LHCN-M2 (cell line): ENCODE measurements at places on chromosomes 7 and 10.

GRCh38 chr10:103823706-103824272 lies 31.6 kb downstream of the SH3PXD2A start:
- DNase-seq = no peak

DNA sequence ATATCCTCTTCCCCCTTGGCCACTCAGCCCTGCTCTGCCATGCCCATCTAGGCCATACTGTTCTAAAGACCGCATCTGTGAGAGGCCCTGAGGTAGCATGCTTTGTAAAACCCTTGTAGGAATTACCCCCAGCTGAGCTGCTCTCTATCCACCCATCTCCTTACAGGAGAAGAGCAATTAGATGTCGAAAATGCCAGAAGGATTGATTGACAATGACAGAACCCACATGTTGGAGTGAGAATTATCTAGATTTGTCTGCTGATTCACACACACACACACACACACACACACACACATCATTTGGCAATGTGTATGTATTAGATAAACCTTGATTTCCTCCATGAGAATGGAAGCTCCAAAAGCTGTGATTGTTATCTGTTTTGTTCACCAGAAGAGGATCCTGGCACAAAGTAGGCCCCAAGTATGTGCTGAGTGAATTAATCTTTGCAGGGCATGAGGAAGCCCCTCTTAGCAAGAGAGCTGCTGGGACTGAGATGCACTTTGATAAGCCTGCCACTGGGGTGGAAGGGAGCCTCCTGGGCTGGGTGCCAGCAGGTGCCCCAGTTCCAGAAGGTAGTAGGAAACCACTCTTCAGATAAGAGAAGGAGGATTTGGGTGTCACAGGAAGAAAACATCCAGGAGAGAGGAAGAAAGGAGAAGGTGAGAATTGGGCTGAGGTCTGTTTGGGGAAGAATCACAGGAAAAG lies 187.5 kb upstream of the ADO start:
- no peak for DNase-seq

GRCh38 chr10:98582363-98582762 lies 135.6 kb upstream of the HPS1 start:
- DNase-seq = no peak

DNA sequence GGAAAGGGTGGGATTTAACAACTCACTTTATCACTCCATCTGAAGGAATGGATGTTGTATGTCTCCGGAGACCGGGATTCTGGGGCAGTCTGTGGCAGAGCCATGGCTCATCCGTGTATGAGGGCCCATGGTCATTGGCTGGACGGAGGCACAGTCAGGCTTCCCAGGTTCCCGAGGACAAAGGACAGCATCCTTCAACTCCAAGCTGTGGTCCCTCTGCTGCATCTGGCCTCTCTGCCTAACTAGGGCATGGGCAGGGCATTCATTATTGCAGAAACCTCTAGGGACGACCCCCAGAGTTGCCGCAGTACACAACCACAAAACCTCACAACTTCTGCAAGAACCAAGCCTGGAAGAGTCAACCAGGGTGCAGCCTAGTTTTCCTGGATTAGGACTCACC lies 525.2 kb downstream of the GLRX3 start:
- no peak for DNase-seq

- DNase-seq = no peak
Measured at GRCh38 chr10:98666276-98666675, 219.5 kb upstream of the HPS1 start.

GRCh38 chr10:75841266-75841665 lies 409.8 kb downstream of the LRMDA start:
- DNase-seq = no peak

DNA sequence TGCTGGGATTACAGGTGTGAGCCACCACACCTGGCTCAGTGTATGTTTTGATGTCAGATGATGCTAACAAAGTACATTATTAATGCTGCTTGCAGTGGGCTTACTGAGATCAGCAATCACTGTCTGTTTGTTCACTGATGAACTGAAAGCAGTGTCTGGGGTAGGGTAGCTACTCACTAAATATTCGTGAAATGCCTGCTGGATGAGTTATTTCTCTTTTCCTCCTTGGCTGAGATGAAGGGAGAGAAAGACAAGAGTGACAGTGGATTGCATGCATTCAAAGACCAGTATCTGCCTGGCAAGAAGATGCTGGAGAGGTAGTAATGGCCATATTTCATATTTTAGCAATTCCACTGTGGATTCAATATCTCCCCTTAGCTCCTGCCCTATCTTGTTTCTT lies 32.3 kb downstream of the FAM107B start:
- DNase-seq = no peak

DNA sequence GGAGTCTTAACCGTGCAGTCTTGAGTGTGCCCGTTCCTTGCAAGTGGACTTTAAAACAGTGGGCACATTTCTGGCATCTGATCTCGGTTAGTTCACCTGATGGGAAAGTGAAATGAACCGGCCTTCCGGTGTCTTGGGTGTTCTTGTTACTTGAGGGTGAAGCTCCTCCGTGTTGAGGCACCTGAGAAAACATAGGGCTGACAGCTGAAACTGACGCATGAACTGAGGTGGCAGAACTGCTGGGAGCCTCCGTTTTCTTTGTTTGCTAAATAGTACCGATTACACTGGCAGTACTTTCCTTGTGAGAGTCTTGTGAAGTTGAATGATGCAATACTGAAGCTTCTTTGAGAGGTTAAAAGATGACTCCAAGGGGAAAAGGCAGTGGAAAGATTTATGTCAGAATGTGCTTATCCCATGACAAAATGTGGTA lies 62.8 kb upstream of the SAMD8 start:
- no peak for DNase-seq

- DNase-seq = no peak
Measured at GRCh38 chr10:79239924-79240581, 107.2 kb upstream of the PPIF start.

DNA sequence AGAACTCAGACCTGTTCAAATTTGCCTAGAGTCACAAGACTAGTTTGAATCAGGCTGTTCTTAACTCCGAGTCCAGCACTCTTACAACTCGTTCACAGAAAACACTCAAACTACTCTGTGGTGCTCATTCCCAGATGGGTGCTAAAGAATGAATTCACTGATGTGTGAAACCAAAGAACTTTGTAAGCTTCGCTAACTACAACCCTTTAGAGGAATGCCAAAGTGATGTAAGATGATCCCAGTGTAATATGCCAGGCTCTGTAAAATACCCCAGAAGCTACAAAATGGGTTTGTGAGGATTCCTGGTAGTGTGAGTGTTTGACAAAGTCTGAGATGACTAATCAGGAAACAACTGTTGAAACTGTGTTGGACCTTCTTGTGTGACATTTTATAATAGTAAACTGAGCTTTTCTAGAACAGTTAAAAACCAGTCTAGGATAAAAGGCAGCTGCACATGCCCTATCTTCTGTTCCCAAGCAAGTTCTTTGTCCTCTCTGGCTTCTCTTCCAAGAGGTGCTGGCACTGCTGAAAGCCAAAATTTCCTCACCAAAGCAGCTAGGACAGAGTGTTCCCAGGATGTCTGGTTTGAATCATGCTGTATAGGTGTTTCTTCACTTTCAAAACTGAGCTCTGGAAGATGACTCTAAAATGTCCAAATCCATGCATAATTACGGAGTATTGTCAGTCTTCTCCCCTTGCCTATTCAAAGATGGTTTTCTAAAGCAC lies 527.6 kb downstream of the SORCS1 start:
- DNase-seq = no peak

DNA sequence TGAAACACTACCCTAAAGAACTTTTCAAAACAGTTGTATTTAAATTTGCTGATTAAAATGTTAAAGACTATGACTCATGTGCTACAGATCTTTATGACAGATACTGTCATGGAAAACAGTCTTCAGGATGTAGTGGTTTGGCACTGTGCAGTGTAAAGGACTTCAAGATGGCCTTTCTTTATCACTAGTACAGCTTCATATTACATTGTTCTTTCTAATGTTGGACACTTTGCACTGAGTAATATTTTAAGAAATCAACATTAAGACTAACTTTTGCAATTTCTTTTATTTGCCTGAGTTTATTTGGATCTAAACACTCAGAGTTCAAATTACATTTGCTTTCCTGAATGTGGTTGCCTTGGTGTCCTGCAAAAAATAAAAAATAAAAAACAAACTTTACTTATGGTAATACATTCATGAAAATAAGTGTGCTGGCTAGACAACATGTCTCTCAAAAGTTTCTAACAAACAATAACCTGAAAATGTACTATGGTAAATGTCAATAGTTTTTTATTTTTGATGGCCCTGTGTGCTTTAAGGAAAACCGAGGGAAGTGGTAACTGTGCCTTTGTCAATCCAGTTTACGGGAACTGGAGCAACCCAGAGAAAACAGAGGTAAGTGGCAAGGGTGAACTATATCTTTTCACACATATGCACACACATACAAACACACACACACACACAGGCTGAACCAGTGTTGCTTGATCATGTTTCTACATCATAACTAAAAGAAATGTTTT lies 85.9 kb upstream of the PLXDC2 start:
- peak; percentile 76 for DNase-seq

GRCh38 chr7:154842591-154842990 lies 160.3 kb downstream of the PAXIP1 start:
- DNase-seq = peak; percentile 11

- no peak for DNase-seq
Measured at GRCh38 chr10:117457071-117457810, 82.0 kb upstream of the PDZD8 start.

- DNase-seq = no peak
Measured at GRCh38 chr7:139681463-139681755, 96.4 kb downstream of the HIPK2 start.

GRCh38 chr7:134461916-134462315 lies 3.0 kb upstream of the AKR1B1 start:
- DNase-seq = no peak

- DNase-seq = no peak
Measured at GRCh38 chr7:95139922-95140321, 184.4 kb downstream of the PON1 start.

GRCh38 chr7:140060788-140061606 lies 1.8 kb downstream of the PARP12 start:
- DNase-seq = peak; percentile 99

DNA sequence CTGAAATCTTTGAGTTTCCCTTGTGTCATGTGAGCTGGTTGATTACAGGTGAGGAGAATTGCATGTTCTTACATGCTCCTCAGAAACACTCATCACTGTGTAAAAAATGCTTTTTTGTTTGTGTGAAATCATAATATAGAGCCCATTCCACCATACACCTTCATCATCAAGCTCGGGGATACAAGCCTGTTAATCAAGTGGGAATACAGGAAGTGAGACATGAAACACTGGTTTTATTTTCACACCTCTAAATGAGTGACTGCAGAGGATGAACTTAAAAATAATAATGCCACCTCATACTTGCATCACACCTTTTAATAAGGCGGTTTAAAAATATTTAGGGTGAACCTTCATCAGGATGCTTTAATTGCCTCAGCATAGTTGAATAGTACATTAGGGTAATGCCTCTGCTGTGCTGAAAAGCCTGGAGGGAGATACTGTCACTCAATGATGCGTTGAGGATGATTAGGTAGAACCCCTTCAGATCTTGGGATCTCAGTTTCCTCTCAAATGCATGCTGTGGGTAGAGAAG lies 164.6 kb downstream of the AUTS2 start:
- DNase-seq = no peak

GRCh38 chr7:2971914-2972834 lies 71.5 kb downstream of the CARD11 start:
- DNase-seq = no peak

DNA sequence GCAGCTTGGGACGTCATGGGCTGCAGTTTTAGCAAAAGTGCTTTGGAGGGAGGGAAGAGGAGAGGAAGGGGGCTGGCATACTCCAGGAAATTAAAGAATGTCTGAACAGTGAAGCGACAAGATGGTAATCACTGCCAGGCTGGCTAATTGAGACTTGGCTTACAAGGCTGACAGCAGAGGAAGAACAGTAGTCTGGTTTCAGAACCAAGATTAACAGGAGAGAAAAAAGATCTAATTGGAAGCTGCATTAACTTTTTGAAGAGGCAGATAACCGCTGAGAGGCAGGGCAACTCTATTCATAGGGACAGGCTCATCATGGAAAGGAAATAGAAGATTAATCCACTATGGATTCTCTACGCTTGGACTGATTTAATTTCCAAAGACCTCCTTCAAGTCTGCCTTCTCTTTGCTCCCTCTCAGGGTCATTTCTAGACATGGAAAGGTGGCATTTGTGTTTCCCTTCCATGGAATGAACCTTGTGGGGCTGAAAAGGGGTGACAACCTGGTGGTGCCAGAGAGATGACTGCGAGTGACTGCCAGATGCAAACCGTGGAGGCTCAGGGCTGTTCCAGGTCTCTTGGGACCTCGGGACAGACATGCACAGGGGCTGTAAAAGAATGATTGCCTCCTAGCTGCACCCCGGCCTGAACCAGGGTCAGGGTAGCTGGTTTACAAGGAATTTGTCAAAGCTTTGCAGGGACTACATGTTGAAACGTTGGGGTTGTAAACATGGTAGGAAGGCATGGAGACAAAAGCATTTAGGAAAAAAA lies 210.2 kb upstream of the NPY start:
- DNase-seq = no peak

DNA sequence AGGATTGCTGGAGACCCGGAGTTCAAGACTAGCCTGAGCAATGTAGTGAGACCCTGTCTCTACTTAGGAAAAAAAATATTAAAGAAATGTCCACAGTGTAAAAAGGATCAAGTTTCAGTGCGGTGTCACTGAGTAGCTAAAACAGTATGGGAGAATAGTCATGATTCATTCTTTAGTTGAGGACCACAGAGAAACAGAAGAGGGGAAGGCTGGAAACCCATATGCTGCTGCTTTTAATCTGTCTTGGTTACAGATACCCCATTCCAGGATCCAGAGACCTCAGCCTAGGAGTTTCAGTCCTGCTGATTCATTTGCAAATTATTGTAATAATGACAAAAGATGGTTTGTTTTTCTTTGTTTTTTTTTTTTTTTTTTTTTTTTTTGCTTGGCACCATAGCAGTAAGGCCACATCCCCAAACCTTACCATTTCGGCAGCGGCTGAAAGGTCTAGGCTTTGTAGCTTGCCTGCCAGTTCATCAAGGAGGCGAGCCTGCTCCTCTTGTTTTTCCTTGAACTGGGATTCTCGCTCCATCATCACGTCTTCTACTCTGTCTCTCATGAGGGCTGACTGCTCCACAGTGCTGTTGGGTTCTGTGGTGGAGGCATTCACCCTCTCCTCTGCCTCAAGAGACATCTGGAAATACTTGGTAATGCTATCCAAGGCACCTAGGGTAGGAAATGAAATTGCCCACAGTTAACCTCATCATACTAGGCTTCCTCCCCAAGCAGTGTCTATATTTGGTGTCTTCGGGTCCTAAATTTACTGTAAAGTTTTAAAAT lies 44.2 kb downstream of the DLD start:
- DNase-seq = peak; percentile 97

- no peak for DNase-seq
Measured at GRCh38 chr10:24351961-24352360, 143.0 kb downstream of the KIAA1217 start.

DNA sequence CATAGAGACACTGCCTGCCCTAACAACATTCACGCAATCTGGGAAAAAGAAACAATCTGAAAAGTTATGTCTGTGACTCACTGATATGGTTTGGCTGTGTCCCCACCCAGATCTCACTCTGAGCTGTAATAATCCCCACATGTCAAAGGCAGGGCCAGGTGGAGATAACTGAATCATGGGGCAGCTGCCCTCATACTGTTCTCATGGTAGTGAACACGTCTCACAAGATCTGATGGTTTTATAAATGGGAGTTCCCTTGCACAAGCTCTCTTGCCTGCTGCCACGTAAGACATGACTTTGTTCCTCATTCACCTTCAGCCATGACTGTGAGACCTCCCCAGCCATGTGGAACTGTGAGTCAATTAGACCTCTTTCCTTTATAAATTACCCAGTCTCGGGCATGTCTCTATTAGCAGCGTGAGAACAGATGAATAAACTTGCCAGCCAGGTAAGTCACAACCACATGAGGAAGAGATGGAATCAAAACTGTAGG lies 341.5 kb upstream of the AOAH start:
- peak; percentile 99 for DNase-seq
